ENCODE measurements at places on chromosomes 3 and 15. TPM values are rescaled to one million over a fixed set of nuclear protein-coding genes. Genes with fewer than 3 reads are reported as not detected.
A peak's percentile ranks its signal among the peaks of the same experiment; 100 is the strongest.

Gene P2RY12
- not detected for total RNA-seq

Gene TLR9
- total RNA-seq = 0.37 TPM

Gene MLF1
- total RNA-seq = 16.8 TPM

GRCh38 chr3:62277986-62278385 lies 95.4 kb downstream of the FEZF2 start:
- DNase-seq = no peak

DNA sequence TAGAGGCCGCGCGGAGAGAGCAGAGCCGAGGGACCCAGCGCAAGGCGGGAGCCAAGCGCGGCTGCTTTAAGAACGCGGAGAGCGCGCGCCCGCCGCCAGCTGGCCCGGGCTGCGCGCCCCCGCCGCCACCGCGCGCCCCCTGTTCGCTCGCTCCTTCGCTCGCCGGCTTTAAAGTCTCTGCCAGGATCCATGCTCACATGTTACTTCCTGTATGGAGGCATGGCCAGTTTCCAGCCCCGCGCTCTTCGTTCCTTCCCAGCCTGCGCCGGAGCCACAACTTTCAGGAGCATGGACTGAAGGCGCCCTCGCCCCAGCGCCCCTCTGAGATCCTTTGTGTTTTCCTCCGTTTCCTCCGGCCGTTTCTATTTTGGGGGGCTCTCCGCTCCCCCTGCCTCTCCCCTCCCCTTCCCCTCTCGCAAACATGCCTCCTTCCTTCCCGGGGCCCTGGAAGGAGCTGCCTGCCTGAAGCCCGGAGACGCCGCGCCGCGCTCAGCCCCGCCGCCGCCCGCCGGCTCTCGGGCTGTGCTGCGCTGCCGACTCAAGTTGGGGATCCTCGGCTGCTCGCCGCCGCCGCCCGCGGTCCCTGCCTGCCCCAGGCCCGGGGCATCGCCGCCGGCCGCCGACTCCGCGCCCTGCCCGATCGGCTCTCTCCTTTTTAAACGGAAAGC lies at the start of gene PTPRG:
Gene PTPRG, plus strand, starts transcription at position 198 of the 668 bp plus-strand sequence. CDS start 717 bp downstream, outside the sequence.
- peak; percentile 85 for DNase-seq

DNA sequence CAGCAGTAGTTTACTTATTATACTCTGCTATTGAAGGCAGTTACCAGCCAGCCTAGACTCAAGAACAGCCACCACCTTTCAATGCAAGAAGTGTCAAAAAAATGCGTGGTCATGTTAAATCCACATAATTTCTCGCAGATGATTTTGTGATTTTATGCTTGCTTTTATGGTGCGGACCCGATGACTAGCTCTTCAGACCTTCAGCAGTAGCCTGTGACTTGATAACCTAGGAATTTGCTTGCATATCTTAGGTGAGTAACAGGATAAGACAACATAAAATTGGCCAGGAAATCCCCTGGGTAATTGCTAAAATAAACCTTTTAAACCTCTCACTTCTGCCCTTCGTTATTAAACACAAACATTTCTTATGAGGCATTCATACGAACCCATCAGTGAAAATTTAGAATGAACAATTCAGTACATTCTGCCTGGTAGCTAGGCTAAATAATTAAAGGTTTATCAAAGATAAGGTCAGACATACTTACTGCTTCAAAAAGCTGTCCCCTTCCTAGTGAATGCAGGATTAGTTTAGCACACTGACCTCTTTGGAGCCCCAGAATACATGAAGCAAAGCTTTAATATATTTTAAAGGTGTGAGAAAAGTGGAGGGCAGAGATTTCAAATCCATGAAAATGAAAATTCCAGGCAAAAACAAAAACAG lies 798.8 kb downstream of the OTOL1 start:
- no peak for DNase-seq

Data from glutamatergic neuron (in vitro differentiated cells).